ENCODE measurements at places on chromosomes 13 and 19.

- DNase-seq: no peak
These were observed 4.2 kb downstream of the CYTH2 start for GRCh38 chr19:48473161-48473966.

- no peak for DNase-seq
These were observed 45.4 kb upstream of the CALM3 start for GRCh38 chr19:46555628-46556280.

DNA sequence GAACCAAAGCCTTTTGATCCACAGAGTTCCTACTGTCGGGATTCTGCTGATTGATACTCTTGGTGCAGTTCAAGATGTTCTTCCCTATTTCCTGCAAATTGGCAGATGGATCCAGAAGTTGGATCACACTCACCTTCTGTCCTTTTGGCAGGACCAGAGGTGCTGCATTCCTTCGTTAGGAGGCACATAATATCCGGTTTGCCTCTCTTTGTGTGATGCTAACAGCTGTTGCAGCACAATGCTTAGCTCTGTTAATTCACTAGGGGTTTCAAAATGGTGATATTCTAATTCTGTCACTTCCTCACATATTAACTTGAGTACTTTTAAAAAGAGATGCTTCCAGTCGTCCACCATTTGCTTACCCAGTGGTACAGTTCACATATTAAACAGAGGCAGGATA lies 15.2 kb upstream of the CHST8 start:
- DNase-seq: no peak

- DNase-seq: no peak
These were observed 14.5 kb upstream of the PTPRS start for GRCh38 chr19:5355076-5355475.

DNA sequence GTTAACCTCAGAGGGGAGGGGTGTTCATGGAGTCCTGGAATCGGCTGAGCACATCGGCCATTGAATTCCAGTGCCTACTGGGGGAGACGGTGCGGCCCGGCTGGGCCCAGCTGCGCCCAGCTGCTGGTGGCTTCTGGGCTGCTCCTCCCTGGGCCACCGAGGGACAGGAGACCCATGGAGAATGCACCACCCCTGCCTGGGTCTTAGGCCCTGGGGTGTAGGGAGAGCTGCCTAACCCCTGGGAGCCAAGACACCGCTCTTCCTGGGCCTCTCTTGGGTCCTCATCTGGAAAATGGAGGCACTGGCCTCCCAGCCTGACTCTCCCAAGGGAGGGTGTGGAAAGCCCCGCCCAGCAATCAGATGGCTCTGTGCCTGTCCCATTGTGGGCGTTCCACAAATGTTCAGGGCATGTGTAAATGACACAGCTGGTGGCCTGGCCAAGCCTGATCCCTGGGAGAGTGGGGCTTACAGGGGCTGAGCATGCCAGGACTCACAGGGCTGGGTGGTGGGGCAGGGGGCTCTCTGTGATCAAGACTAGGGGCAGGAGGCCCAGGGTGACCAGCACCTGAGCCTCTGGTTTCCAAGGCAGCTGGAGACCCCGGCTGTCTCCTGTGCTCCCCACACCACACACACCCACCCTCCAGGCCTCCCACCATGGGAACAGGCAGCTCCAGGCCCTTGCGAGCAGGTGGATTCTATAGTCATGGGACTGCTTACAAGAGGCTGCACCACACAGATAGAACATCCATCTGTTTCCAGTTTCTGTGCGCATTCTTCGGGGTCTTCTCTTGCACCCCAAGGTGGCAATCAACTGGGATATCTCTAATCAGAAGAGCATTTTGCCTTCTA lies 150.9 kb downstream of the URI1 start:
- DNase-seq: no peak

- DNase-seq: peak; percentile 63
These were observed 61.2 kb upstream of the WDFY2 start for GRCh38 chr13:51523082-51523518.

DNA sequence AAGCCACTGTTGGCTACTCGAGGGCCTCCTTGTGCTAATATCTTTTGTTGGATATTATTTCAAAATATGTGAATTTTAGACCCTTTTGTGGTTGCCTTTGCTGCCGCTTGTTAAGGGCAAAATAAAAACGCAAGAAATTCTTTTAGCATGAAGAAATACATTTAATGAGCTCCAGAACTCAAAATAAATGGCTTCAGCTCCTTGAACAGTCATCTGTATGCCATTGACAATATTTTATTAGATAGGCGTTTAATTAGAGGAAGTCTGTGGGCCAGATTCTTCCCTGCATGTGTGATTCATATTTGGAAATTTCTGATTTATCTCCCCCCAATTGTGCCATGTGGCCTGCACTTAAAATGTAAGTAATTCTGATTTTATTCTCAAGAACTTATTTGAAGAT lies 177.2 kb downstream of the STK24 start:
- DNase-seq: no peak

DNA sequence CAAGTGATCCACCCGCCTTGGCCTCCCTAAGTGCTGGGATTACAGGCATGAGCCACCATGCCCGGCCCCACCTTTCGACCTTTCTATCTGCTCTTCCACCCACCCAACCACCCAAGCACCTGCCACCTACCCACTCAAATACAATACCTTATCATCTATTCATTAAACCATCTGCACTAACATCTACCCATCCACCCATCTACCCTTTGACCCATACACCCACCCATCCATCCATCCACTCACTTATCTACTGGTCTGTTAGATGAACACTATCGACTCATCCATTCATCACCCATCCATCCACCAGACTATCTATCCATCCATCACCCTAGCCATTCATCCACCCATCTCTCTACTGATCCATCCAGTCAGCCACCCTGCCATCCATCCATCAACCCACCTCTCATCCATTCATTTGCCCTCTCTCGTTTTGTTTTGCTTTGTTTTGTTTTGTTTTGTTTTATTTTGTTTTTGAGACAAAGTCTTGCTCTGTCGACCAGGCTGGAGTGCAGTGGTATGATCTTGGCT lies 17.2 kb downstream of the EML2 start:
- no peak for DNase-seq

DNA sequence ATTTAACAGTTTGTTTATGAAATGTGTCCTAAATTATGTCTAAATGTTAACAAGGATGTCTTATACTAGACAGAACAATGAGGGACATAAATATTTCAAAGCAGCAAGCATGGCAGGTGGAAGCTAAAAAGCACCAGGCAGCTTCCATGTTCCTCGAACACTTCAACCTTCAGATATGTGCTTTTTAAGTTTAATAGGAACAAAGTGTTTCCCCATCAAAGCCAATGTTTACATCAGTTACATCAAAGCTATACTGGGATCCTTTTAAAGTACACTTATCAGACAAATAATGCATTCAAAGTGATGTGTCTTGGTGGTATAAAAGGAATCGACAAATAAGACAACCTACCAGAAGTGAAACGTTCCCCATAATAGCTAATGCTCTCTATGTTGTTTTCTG lies 2841.1 kb upstream of the PCDH20 start:
- no peak for DNase-seq

DNA sequence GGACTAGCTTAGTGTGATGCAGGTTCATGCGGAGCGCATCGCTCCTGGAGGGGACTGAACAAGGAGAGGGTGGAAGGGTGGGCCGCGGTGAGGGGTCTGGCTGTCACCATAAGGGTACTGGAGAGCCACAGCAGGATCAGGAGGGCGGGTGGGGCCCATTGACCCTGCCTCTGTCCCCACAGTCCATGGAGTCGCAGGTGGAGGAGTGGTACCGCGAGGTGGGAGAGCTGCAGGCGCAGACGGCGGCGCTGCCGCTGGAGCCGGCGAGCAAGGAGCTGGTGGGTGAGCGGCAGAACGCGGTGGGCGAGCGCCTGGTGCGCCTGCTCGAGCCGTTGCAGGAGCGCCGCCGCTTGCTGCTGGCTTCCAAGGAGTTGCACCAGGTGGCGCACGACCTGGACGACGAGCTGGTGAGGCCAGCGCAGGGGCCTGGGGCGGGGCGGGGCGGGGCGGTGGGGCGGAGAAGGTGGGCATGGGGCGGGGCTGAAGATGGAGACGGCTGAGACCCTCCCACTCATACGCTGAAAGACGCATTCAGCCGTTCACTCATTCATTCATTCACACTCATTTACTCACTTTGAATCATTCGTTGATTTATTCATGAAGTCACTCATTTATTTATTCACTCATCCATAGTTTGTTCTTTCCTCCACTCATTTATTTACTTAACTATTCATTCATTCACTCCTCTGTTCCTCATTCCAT lies 27.5 kb upstream of the SHKBP1 start:
- DNase-seq: peak; percentile 69
